HFFc6 (cell line): ENCODE measurements at places on chromosomes 7 and 10. TPM values are rescaled to one million over a fixed set of nuclear protein-coding genes. Genes with fewer than 3 reads are reported as not detected.

DNA sequence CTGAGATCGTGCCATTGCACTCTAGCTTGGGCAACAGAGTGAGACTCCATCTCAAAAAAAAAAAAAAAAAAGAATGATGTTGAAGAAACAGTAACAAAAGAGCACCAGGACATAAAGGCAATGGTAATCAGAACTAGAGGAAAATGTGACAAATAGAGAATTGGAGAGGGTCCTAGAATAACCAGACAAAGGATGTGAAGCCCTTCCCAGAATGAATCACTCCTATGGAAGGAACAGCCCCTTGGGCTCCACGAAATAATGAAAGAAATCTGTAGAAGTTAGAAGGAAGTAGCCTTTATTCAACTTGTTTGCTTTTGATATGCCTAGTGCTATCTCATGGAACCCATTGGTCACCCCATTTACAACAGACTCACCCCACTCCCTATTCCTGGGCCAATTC is 169.2 kb downstream of the SUGCT start:
- DNase-seq, result no peak

Gene SYCE1
- not detected in 3 replicates for total RNA-seq

Gene NEBL
- not detected in 3 replicates for total RNA-seq

DNA sequence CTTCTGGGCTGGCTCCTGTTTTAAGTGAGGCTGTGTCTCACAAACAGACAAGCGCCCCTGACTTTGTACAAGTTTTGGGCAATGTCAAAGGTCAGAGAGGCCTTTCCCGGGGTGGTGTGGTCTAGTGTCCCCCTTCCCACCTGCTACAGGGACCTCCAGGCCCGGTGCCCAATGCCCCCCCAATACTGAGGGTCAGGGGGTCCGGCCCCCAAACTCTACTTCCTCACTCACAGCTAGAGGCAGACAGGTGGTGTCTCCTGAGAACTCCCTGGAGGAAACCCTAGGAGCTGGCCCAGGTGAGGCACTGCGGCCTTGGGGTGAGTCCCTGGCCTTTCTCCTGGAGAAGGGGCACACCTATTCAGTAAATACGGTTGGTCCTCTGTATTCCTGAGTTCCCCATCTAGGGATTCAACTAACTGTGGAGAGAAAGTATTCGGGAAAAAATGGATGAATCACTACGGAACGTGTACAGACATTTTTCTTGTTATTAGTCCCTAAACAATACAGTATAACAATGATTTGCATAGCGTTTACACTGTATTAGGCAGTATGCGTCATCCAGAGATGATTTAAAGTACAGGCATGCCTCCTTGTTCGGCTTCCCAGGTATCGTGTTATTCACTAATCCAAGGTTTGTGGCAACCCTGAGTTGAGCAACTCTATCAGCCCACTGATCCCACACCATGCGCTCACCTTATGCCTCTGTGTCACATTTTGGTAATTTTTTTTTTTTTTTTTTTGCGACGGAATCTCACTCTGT is 308.1 kb downstream of the WDR37 start:
- no peak for DNase-seq

GRCh38 chr10:120492346-120492745 is 35.3 kb downstream of the PLPP4 start:
- DNase-seq, result no peak

Gene MRPS24
- total RNA-seq, result 154 to 208 TPM (median 195 TPM) in 3 replicates

DNA sequence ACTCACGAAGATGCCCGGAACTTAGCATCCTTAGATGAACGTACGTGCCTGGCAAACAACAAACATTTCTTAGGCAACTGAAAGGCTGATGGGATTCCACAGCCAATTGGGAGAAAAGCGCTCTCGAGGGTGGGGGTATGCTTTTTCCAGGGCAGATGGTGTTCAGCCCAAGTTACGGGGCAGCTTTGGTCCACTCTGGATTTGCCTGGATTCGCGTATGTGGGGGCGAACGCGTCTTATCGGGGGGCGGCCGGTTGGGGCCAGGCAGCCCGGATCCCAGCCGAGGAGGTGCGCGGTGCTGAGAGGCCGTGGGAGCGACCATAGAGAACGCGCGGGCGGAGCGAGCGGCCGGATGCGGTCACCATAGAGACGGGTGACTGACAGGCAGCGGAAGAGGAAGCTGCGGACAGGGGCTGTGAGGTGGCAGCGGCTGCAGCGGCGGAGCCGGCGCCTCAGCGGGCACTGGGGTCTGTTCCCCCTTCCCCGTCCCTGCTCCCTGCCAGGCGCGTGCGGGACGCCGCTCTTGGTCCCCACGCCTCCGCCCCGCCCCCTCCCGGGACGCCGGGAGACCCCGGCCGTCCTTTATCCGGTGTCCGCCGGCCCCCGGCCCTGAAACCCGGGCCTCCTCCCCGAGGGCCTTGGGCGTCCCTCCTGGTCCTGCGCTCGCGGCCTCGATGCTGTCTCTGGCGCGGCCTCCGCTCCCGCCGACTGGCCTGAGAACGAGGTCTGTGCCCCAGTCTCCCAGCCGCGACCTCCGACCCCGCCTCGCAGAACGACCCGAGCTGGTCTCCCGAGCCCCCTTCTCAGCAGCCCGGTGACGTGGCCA is at the start of gene CHPF2:
CHPF2 (plus strand) TSS at position 393 of the 826 bp plus-strand sequence. CDS start 1,529 bp downstream, outside the sequence.
- peak; percentile 87 for DNase-seq

- no peak for DNase-seq
These were observed 424.0 kb downstream of the PLXNA4 start for GRCh38 chr7:132152131-132152889.

DNA sequence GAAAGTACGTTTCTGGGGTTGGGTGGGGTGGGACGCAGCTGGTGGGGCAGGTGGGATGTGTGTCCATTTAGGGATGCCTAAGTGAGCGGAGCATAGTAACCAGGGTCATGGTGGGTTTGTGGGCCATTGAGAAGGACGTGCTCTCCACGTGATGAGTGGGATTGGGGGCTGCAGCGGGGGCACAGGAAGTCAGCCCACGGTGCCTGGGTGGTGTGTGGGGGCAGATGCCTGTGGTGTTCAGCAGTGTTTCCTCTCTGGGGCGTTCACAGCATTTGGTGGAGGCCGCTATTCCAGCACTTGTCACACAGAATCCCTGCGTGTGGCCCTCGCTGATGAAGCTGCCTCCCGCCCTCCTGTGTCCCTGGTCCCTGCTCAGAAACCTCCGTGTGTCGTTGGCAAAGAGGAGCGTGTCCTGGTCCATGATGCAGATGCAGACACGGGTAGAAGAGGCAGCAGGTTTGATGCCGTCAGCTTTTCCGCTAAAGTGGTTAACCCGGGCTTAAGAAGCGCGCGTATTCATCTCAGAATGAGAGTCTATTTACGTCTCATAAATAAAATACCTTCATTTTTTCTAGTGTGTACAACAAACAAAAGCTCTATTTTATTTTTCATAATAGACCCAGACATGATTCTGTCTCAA is 274.2 kb downstream of the ADARB2 start:
- no peak for DNase-seq

GRCh38 chr10:96305019-96305418 is 785 bp downstream of the DNTT start:
- no peak for DNase-seq

Gene TYSND1
- total RNA-seq, result 4.8 to 6.2 TPM (median 5.3 TPM) in 3 replicates

DNA sequence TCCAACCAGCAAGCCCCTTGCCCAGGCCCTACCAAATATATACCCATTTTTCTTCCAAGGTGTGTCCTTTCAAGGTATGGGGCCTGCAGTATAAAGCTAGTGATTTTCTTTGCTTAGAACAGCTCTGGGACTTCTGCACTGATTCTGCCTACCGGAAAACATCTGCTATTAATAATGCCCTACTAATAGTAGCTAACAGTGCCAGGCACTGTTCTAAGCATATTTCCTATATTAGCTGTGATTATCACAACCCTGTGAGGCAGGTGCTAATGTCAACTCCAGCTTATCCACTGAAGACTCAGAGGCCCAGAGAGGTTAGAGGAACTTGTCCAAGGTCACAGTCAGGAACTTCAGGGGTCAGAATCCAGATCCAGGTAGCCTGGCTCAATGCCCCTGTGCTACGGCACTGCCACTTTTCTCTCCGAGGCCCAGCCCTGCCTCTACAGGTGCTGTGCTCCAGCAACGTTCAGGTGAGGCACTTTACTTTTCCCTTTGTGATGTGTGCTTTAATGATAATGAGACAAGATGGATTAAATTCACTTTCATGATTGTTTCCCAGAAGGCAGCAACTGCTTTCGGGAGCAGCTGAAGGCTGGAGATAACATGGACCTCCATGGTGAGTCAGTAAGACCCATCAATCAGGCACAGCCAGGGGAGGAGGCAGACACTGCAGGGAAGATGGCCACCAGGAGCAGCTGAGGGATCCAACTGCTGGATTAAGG is 26.7 kb downstream of the TAS2R41 start:
- DNase-seq, result no peak

DNA sequence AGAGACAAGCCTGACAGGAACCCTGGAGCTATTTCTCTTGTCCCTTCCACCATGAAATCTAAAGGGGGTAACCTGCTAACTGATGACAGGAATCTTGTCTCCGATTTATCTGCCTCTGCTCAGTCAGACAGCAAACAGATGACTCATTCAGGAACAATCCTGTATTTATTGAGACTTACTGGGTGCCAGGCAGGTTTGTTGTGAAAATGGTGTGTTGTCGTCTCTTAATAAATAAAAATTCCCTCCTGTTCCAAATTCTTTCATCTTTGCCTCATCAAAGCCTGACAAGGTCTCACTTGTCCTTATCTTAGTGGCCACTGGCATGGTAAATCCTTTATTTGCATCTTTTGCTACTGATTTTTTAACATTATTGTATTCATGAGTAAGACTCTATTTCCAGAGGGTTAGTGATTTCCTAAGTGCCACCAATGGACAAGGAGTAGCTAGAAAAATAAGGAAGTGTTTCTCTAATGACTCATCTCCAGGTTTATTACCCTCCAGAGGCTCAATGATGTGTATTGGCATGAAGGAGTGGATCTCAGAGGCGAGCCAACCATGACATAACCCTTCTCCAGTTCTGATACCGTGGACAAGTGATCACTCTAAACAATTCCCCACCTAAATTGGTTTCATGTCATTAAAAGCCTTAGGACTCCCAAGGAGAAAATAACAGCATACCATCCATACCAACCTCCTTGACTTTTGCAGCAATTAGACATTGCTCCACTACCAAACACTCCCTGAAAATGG is 724.0 kb downstream of the GRID1 start:
- DNase-seq, result peak; percentile 45
